Coronary artery (tissue), 2 donors: ENCODE measurements at places on chromosomes 6 and 20.

GRCh38 chr20:51457533-51457932, 85.0 kb downstream of the NFATC2 start:
- DNase-seq: peak; percentile 52

GRCh38 chr6:52392944-52393343, 27.2 kb upstream of the EFHC1 start:
- DNase-seq: no peak

DNA sequence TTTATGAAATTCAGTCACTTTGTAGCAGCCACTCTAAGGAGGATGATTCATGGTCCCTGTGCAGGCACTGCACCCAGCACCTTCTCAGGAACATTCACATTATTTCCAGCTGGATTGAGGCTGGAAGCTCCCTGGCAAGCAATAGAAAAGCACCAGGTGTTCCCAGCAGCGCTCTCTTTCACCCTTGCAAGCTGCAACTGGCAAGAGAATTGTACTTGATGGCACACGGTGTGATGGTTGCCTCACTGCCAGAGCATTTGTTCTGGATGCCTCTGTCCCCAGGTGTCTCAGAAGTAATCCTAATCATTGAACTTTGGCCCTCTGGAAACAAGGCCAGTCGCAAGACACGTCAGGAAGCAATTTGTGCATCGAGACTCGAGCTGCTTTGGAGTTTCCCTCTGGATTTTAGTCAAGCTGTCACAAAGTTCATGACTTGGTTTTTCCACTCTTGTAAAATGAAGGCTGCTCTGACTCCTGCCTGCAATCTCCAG, 24.9 kb upstream of the PHACTR2 start:
- DNase-seq: no peak

DNA sequence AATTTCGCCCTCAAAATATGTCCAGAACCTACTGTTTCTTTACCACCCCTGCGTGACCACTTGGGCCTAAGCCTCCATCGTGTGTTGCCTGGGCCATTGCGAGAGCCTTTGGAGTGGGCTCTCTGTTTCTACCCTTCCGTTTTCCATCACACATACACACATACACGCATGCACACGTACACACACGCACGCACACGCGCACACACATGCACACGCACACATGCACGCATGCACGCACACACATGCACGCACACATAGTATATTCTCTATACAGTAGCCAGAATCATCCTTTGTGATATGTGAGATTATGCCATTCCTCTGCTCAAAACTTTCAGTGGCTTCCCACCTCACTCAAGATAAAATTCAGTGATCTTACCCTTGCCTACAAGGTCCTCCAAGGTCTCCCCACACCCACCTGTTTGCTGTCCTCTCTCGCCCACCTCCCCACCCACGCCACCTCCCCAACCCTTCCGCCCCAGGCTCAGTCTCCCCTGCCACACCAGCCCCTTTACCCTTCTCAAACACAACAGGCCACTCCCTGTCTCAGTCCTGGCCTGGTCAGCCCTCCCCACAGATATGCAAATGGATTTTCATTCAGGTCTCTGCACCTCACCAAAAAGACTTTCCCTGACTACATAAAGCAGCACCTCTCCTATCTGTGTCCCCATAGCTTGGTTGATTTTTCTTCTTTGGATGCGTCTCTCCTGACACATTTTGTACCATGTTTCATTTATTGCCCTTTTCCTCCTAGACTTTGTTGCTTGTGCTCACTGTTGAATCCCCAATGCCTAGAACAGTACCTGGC, 559.6 kb downstream of the CD83 start:
- no peak for DNase-seq

GRCh38 chr6:17589406-17590096, 10.6 kb upstream of the FAM8A1 start:
- no peak for DNase-seq

GRCh38 chr6:34243901-34244884, 4.6 kb downstream of the SMIM29 start:
- DNase-seq: peak; percentile 82

DNA sequence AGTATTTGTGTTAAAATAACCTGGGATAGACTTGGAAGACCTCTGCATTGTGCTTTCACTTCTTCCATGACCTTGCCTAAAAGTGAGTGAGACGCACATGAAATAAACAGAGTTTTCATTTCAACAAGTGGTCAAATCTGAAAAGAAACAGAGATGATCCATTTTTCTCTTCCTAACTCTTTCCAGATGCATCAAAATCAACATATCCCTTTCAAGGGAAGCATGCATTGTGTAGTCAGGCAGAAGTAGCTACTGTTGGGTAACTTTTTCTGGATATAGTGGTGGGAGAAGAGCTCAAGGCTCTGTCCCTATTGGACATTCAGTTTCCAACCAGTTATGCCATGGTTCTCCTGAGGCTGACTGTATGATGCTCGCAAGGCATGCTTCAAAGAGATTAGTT, 233.0 kb upstream of the JAG1 start:
- no peak for DNase-seq

- no peak for DNase-seq
These were observed 815.5 kb downstream of the BCKDHB start for GRCh38 chr6:80921861-80922460.

DNA sequence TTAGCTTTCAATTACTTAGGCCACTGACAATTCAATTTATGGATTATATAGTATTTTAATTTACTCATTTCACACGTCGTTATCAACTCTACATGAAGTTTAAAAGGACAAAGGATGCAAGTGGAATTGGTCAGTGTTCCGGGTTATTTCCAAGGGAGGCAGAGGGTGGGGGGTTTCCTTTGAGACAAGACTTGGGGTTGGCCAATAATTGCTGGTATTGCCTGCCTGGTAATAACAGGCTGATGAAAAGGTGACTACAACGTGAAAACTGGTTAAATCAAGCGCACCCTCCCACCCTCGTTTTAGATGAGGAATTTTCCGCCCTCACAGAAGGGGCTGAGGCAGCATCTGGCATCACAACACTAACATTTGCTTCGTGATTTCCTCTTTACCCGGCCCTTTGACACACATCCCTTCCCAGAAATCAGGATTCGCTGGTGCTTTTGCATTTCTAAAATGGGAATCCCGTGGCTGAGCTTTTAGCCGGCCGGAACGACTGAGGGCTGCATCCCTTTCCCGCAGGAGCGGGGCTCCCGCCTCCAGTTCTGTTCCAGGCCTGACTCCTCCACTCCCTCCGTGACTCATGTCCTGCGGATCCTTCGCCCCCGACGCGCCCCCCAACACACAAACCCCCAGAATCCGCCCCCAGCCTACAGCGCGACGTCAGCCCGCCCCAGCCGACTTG, 999 bp upstream of the PIM1 start:
- DNase-seq: no peak

DNA sequence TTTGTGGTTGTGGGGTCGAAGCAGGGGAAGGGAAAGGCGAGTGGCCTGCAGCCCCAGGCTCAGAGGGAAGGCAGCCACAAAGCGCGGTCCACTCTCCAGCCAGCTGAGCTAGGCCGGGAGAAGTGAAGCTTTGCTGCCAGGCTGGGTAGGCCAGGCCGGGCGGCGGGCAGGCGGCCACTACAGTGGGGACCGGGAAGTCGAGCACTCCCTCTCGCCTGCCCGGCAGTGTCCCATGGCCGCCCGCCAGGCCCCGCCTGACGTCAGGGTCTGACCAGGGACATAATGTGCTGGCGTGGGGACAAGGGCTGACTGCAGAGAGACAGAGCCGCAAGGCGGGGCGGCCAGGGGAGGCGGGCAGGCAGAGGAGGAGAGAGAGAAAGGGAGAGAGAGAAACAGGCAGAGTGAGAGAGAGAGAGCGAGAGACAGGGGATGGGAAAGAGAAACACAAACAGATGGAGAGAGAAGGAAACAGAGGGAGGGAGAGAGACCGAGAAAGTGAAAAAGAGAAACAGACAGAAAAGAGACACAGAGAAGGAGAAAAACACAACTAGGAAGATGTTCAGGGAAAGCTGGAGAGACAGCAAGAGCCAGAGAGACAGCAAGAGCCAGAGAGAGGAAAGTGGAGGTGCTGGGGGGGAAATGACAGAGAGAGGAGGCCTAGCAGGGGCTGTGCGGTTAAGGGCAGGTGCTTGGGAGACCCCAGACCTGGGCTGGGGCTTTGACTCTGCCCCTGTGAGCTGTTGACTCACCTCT, 94.5 kb upstream of the PTPN1 start:
- DNase-seq: peak; percentile 100

- DNase-seq: no peak
These were observed 76.9 kb downstream of the PRL start for GRCh38 chr6:22219925-22220324.

DNA sequence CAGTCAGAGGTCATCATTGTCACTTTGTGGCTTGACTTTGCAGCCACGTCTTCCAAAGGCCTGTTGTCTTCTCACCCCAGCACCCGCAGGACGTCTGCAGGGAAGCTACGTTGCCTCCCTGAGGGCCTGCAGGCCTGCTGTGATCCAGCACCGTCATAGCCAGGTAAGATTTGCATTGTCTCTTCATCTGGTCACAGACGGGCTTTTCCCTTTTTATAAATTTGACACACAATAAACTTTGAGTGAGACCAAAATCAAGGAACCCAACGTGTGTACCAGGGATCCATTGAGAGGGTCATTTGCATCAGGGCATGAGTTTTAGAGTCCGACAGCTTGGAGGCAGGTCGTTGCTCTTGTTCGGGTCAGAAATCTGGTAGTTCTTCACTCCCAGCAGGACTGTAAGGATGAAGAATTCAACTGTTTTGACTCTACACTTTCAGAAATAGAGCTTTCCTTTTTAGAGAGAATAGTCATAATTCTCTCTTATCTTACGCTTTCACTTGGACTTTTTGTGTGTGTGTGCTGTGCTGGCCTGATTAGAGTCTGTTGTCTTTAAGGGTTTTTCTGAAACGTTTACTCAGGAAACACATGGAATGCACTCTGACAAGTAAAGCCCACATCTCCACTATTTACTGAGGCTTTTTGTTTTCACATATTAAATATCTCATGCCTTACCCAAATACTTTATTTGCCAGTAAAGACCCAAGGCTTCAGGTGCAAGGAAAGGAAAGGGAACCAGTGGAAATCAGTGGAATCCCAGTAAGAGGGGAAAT, 177.2 kb upstream of the TAB2 start:
- no peak for DNase-seq

- no peak for DNase-seq
These were observed 31.5 kb upstream of the SULF2 start for GRCh38 chr20:47816487-47817451.

DNA sequence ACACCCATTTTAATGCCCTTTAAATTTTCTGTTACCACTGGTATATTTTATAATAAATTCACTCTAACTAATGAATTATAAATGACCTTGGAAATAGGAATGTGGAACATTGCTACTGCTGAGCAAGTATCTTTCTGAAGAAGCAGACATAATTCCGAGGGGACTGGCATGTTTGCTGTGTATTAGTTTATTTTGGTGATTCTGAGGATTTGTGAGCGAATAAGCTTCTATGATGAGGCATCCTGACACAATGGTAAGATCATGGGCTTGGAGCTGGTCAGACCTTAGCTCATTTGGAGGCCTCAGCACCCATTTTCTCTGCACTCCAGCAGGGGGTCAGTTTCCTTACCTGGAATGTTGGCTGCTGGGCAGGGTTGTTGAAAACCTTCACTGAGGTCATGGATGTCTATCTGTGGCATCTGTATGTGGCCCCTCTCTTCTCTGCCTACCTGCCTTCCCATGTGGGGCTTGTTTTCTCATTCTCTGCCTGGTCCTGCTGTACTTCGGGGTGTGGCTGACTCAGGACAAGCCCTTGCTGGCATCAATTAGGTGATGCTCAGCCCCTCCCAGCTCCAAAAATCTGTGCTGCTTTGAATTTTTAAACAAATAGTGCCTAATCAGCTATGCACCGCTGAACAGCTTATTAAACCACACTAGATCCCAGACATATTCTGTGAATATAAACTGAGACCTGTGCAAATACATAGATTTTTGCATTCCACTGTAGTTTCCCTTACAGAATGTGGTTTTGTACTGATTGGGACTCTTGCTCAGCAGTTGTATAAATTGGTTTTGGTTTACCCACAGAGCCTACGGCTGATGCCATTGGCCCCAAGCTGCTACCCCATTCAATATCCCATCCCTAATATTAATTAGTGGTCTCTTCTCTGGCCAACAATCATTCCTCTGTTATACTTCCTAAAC, 10.7 kb downstream of the ARID1B start:
- no peak for DNase-seq

- no peak for DNase-seq
These were observed 23.5 kb downstream of the CFAP206 start for GRCh38 chr6:87431263-87431662.

DNA sequence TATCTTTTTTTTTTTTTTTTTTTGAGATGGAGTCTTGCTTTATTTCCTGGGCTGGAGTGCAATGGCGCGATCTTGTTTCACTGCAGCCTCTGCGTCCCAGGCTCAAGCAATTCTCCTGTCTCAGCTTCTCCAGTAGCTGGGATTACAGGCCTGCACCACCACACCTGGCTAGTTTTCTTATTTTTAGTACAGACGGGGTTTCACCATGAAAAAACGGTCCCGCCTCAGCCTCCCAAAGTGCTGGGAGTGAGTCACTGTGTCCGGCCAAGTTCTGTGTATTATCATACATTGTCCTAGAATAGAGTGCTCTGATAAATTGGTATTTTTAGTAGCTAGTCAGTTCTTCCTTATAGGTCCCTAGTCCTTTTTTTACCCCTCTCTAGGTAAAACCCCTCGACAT, 2.8 kb downstream of the SNRPC start:
- no peak for DNase-seq

DNA sequence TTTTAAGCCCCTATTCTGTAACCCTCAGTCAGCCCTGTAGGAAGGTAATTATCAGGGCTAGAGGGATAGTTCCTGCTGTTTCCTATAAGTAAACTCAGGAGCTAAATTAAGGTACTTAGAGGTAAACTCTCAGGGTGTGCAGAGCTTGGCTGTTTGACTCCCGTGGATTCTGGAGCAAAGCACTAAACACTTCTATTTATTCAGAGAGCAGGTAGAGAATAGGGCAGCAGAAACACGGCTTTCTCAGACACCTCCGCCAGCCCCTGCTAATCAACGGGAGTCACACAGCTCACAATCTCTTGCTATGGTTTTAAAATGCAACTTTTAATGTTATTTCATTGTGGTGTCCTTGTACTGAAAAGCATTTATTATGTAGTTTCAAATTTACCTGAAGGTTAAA, 21.8 kb downstream of the PRKN start:
- no peak for DNase-seq

- DNase-seq: no peak
These were observed 19.0 kb upstream of the SNRPB2 start for GRCh38 chr20:16710781-16711180.

- no peak for DNase-seq
These were observed 10.8 kb downstream of the ASXL1 start for GRCh38 chr20:32368925-32369324.

- peak; percentile 90 for DNase-seq
These were observed 25.4 kb upstream of the ASIP start for GRCh38 chr20:34215711-34216381.

GRCh38 chr6:167567142-167568033, 242.5 kb downstream of the TTLL2 start:
- DNase-seq: no peak
